ENCODE measurements at places on chromosomes 16 and 17. TPM values are rescaled to one million over a fixed set of nuclear protein-coding genes. Genes with fewer than 3 reads are reported as not detected.

FOXN1 gene
- not detected for total RNA-seq

RNF222 gene
- under 0.01 TPM for total RNA-seq

SAMD14 gene
- 0.33 TPM for total RNA-seq

TEX19 gene
- total RNA-seq: not detected

ATP2C2 gene
- not detected for total RNA-seq

DBNDD1 gene
- 3.5 TPM for total RNA-seq

Measured in mammary epithelial cell (primary cell).